ENCODE measurements at places on chromosomes 6 and 20.

- DNase-seq, result no peak
Measured at GRCh38 chr20:21229163-21229562, 74.0 kb upstream of the XRN2 start.

- DNase-seq, result no peak
Measured at GRCh38 chr6:367891-368630, 23.5 kb upstream of the IRF4 start.

GRCh38 chr6:4102687-4103244 lies 23.8 kb upstream of the FAM217A start:
- no peak for DNase-seq

DNA sequence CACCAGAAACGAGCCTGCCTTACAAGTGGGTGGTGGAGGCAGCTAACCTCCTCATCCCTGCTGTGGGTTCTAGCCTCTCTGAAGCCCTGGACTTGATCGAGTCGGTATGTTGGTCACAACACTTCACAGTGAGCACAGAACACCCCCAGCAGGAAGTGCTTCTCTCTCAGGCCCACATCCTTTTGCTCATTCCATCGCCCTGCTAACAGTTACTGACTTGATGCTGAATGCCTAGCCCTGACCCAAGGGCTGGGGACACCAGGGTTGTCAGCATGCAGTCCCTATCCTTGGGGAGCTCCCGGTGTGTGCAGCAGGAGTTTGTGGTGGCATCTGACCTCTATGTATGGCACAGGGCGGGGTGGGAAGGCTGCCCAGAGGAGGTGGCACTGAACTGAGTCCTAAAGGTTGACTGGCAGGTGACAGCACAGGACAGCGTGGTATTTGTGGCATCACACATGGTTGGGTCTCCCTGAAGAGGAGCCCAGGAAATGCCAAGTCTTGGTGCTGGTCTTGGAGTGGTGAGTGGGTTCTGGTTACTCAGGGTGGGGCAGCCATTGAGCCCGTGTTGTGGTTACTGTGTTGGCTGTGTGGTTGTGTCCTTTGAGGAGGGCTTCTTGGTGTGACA lies 26.7 kb downstream of the GTSF1L start:
- no peak for DNase-seq

GRCh38 chr6:63346217-63346835 lies 26.5 kb upstream of the LGSN start:
- DNase-seq, result no peak

DNA sequence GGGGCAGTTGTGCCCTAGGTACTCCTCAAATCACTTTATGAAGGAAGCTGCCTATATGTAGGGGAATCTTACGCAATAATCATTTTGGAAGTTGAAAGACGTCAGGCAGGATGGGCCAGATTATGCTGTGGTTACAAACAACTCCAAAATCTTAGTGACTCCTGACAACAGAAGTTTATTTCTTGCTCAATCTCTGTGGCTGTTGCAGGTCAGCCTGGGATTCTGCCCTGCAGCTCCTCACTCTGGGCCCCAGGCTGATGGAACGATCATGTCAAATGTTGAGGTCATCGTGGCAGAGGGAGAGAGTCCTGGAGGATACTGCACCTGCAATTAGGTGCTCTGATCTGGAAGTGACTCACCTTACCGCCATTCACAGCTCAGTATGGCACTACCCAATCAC lies 88.4 kb downstream of the ZDHHC14 start:
- DNase-seq, result no peak

DNA sequence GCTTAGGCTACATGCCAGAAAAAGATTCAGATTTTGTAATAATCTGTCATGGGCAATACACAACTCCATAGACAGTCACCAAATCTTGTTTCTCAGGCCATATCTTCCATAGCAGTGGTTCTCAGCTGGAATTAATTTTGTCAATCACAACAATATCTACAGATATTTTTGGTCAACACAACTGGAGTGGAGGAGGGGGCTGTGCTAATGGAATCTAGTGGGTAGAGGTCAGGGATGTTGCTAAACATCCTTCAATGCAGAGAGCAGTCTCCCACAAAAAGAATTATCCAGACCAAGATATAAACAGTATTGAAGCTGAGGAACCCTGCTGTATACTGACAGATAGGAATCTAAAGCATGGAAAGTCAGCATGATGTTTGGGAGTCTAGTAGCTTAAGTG lies 174.6 kb downstream of the UBE3D start:
- DNase-seq, result no peak

DNA sequence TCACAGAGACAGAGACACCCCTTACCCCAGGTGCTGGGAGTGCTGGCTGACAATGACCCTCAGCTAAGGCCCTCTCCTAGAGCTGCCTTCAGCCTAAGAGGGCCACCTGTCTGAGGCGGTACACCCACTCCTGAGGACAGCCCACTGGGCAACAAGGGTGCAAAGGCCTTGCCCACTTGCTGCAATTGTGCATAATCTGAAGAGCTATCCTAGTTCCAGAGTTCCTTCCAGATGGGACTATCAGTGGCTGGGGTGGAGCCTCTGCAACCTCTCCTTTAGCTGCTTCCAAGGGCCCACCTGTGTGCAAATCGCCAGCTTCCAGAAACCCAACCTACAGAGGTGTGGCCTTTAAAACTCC lies 87.5 kb downstream of the PREX1 start:
- DNase-seq, result no peak

GRCh38 chr6:124254941-124255685 lies 451.4 kb downstream of the NKAIN2 start:
- no peak for DNase-seq

- DNase-seq, result no peak
Measured at GRCh38 chr6:4397307-4397706, 261.9 kb upstream of the ECI2 start.

DNA sequence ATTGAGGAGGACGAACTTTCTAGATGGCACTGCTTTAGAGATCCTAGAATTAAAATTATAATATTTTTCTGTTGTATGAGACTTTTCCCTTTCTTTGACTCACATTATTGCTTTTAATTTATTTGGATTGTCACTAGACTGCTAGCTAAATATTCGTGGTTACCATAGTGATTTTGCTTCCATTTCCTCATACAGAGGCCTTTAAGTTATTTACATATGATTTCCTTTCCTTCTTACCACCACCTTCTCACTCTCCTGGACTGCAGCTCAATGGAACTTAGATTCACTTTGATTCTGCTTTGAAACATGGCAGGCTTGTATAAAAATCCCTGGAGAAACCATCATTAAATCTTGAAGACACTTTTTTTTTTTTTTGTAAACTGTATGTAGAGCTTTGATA lies 222.9 kb downstream of the LAMA2 start:
- no peak for DNase-seq

- DNase-seq, result no peak
Measured at GRCh38 chr20:35556871-35557270, 15.0 kb downstream of the ERGIC3 start.

GRCh38 chr6:98576791-98577190 lies 257.6 kb upstream of the POU3F2 start:
- no peak for DNase-seq

DNA sequence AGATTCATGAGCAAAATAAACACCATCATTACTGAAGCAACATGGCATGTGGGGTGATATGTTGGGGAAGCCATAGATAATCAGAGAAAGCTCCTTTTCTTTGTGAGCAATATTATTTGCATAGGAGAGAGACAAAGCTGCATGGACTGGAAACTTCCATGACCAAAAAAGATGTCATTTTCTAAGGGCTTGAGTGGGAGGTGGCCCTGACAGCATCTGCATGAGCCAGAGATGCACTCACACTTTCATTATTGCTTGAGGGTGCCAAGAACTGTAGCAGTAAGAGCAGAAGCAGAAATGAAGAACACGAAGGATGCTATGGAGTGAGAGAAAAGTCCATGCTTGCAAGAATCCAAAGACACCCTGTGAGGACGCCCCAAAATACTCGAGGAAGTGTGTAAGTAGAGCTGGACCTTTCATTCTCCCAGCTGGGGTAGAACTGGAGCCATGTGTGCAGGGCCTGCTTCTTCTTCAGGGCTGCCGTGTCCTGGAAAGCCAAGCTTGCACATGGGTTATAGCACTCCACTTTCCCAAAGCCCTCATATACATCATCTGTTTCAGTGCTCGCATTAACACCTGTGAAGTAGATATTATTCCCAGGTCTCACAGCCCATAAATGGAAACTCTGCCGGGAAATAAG lies 851.2 kb downstream of the DHX35 start:
- DNase-seq, result no peak

- no peak for DNase-seq
Measured at GRCh38 chr6:6546318-6547109, 42.0 kb upstream of the LY86 start.

DNA sequence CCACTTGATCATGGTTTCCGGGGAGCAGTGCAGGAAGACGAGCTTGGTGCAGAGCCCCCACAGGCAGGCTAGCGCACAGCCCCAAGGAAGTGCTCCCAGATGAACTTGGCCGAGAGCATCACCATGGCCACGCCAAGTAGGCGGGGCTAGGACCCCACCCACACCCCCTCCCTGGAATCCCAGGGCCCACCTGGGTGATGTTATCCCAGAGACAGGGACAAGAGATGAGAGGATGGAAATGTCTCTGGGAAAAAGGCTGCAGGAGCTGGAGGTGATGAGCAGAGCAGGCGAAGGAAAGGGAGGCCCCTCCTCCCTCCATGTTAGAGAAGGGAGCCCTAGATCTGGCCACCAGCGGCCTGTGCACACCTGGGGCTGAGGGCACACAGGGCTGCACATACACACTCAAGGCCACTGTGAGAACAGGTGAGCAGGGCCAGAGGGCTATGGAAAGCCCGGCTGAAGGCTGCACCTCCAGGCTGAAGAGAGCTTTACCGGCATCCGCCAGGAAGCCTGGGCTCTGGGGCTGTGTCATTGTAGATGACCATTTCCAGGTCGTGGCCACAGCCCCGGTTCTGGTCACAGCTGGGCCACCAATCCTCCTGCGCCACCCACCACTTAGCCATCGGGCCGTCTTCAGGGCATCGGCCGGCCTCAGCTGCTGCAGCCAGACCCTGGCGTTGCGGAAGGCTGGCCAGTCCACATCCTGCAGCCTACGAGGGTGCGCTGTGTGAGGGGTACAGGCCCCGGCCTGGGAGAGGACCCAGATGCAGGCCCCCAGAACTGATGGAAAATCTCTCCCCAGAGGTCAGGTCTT lies 24.9 kb downstream of the NPEPL1 start:
- no peak for DNase-seq

GRCh38 chr20:51955756-51956155 lies 153.4 kb upstream of the SALL4 start:
- no peak for DNase-seq

GRCh38 chr6:79526897-79527296 lies 10.3 kb downstream of the LCA5 start:
- no peak for DNase-seq

GRCh38 chr6:20755631-20756030 lies 221.4 kb downstream of the CDKAL1 start:
- no peak for DNase-seq

- DNase-seq, result no peak
Measured at GRCh38 chr6:82080767-82081166, 166.8 kb downstream of the IBTK start.

GRCh38 chr6:165769401-165769800 lies 106.4 kb upstream of the PDE10A start:
- no peak for DNase-seq

DNA sequence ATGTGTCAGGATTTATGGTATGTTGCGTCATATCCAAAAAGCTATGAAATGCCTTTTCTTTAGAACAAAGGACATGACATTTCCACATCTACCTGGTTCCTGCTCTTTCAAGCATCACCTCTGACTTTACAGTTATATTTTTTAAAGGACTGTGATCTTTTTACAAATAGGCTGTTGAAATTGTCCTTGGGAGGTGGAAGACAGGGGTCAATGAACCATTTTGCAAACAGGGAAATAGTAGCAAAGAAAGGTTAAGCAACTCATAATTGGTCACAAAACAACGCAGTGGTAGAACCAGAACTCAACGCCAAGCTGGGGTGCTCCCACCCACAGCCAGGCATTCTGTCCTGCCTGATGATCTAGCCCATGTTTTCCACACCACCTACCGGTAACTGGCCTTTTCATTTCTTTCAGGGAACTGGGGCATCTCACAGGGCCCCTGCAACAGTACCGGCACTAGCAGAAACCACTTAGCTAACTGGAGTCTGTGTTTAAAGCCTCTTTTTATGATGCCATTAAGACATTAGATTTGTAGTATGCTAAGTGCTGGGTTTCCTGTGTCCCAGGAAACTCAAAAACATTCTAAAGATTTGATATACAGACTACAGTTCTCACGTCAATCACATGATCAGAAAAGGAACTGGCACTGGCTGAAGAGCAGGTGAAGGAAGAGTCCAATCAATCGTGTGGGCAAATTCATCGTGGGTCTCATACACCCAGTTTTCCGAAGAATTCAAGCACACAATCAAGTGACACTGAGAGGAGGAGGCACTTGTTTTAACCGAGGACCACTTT lies 13.9 kb downstream of the ZNF217 start:
- DNase-seq, result no peak

DNA sequence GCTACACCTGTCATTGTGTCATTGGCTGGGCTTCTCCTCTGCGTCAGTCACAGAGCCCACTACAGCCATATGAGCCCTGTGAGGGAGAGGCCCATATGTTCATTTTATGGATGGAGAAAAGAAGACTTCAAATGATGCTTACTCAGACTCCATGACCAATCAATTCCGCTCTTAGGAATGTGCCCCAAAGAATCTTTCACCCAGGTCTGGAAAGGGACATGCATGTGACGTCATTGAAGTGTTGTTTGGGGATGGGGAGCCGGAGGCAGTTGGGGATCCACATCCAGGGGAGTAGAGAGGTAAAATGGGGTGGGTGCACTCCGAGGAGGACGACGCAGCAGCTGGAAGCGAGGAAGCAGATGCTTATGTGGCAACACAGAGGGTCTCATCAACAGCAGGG lies 9.6 kb upstream of the C6orf132 start:
- DNase-seq, result no peak

DNA sequence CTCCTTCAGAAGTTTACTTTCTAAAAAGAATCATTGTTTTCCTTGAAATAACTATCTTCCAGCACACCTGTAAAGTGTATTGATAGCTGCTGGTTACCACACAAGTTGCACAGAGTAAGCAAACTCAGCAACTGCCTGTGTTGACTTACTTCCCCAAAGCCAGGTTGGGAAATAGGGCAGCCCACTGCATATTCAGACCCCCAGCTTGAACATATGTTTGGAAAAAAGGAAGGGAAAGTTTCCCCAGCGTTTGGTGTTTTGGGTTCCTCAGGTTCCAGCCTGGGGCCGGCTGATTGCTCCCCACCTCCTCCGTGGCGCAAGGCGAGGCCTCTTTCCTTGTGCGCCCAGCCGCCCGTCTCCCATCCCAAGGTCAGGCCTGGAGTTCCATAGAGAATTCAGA lies 70.1 kb upstream of the QKI start:
- DNase-seq, result no peak

DNA sequence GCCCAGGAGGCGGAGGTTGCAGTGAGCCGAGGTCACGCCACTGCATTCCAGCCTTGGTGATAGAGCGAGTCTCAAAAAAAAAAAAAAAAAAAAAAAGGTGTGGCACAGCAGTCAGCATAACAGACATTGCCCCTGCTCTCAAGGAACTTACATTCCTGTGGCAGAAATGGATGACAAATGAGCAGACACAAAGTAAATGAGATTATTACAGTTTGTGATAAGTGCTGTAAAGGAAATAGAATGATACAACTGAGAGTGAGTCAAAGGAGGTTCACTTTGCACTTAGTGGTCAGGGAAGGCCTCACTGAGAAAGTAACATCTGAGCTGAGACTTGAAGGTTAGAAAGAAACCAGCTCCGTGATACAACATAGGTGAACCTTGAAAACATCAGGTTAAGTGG lies 36.4 kb downstream of the CEP250 start:
- DNase-seq, result no peak

- no peak for DNase-seq
Measured at GRCh38 chr6:12749531-12750379, 33.2 kb downstream of the PHACTR1 start.

All from stimulated activated CD8-positive, alpha-beta memory T cell treated with anti-CD3 and anti-CD28 coated beads, Interleukin-4, amount 100 ng/mL, for 24 hours (primary cell).